NCI-H524 treated with DMSO at 0.1 percent for 48 hours (cell line): ENCODE measurements at places on chromosomes 5 and 9.

- no peak for DNase-seq
Observed at GRCh38 chr5:159593518-159594073, 263.3 kb upstream of the IL12B start.

- no peak for DNase-seq
Observed at GRCh38 chr9:29211003-29211579, 1637.8 kb upstream of the C9orf72 start.

DNA sequence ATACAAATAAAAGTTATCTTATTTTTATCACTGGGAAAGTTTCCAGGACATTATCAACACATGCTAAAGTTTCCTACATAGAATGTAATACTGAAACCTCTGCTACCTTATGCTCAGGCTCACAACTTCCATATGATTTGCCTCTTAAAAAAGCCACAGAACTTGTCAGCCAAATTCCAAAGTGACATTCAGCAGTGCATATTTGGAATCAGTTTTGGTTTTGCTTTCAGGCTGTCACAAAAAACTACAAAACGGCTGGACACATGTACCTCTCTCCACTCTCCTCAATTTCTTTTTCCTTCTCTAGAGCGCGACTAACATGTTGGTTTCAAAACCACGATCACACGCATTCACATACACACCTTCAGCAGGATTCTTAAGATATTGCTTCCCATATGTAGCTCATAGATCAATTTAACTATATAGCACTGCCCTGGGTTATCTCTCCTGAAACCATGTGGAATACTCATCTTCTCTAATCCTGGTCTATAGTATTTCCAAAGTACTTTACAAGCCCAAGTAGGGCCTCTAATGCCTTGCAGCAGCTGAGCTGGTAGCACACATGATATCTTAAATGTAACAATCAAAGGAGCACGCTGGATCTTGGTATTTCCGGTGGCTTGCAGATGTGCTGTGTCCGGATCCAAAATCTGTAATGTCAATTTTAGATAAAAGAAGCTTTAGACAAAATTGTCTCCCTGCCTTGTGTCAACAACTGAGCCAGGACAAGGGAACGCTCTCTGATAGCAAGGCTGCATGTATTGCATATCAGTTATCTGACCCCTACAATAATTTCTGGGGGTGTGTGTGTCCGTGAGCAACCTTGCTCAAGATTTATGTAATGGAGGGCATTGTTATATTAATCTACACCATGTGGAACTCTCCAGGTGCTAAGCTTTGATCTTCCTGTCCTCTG is 203.2 kb downstream of the DMRT2 start:
- DNase-seq = no peak

DNA sequence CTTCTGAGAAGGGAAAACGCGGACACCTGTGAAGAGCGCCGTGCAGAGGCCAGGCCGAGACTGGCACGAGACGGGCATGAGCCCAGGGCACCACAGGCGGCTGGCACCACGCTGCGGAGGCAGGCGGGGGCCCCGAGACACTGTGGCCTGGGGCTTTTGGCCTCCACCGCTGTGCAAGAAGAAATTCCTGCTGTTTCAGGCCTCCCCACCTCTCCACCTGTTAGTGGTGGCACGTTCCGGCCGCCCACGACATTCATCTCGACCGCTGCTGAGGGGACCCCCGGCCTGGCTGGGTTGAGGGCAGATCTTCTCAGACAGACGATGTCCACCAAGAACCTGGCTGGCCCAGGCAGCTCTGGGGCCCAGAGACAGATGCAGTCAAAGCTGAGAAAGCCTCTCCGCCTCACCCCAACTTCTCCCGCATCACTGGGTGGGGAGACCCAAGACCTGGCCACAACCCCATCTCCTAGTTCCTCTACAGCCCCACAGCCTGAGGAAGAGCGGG is 11.5 kb downstream of the NACC2 start:
- no peak for DNase-seq

- DNase-seq = no peak
Observed at GRCh38 chr5:76487821-76488220, 84.7 kb downstream of the IQGAP2 start.

- DNase-seq = no peak
Observed at GRCh38 chr5:25974451-25974850, 1063.9 kb downstream of the CDH9 start.
